ENCODE measurements at places on chromosomes 4 and X.

DNA sequence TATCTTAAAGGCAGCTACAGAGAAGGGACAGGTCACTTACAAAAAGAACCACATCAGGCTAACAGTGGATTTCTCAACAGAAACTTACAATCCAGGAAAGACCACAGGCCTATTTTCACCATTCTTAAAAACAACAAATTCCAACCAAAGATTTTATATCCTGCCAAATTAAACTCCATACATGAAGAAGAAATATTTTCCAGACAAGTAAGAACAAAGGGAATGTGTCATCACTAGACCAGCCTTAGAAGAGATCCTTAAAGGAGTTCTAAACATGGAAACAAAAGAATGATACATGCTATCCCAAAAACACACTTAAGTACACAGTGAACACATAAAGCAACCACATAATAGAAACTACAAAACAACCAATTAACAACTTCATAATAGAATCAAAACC, 105.6 kb downstream of the ANXA10 start:
- no peak for DNase-seq

- no peak for DNase-seq
Measured at GRCh38 chrX:105781804-105782203, 40.5 kb upstream of the NRK start.

- DNase-seq = peak; percentile 15
Measured at GRCh38 chr4:21469438-21470300, 478.9 kb downstream of the KCNIP4 start.

DNA sequence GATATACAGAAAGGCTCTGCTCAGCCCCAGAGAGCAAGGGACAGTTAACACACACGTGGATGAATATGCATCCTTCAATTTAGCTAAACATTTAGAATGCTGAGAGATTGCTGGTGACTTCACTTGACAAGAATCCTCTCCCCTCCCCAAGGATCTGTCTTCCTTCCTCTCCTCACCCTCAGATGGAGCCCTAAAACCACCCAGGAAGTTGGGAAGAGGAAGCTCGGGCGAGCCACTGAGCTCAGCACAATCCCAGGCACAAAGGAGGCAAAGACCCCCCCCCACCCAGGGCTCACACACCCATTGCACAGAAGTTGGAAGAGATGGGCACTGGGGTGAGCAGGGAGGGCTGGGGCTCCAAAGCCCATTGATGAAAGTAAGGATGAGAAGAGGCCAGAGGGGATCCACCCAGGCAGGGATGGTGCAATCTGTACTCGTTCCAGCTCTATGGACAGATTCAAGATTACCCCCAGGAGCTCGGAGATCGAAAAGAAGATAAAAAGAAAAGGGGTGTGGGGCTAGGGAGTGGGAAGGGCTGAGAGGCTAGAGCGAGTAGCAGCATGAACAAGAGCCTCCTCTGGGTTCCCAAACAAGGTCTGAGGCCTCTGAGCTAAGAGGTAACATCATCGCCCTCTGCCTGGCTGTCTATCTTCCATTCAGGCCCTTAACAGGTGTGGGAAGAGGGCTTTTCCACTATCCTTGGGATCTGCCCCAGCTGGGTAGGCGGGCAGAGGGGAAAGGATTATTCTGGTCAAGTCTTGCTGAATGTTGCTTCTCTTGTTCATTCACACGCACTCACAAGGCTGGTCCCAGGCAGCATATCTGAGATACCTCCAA, 1.2 kb downstream of the TFE3 start:
- DNase-seq = peak; percentile 60

DNA sequence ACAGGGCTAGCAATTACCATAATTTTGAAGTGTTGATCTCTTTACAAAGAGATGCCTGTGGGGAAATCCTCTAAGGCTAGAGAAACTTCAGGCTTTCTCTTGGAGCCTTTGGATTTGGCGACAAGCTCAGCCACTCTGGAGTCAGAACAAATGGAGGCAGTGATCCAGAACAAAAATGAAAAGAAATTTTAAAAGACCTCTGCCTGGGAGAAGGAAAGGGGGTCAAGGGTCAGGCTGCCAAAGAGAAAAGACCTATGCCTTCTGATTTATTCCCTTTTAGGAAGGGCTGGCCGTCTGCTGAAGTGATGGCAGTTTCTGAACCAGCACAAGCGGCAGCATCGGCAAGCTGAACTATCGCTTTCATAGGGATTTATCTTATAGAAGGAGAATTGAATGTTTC, 140.8 kb upstream of the SFRP2 start:
- DNase-seq = no peak

GRCh38 chrX:104325213-104325585, 70.5 kb upstream of the ESX1 start:
- DNase-seq = peak; percentile 74

- DNase-seq = peak; percentile 65
Measured at GRCh38 chr4:100086766-100087431, 103.4 kb downstream of the DDIT4L start.

GRCh38 chr4:122458625-122459024, 2.1 kb upstream of the IL2 start:
- DNase-seq = peak; percentile 73

DNA sequence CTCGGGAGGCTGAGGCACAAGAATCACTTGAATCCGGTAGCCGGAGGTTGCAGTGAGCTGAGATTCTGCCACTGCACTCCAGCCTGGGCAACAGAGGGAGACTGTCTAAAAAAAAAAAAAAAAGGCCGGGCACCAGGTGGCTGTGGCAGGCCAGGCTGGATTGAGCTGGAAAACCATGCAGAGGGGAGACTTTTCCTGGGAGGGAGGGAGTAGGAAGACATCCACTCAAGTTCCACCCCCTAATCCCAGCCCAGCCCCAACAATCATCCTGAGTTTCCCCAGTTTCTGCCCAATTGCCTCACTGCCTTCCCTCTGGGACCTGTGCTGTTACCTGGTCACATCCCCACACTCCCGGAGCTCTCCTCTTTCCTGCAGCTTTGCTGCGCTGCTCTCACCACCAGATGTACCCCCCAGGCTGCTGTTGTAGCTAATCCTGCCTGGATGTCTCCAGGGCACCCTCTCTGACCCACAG, 9.0 kb upstream of the TSPYL2 start:
- DNase-seq = no peak

GRCh38 chr4:122798101-122798500, 28.5 kb upstream of the FGF2 start:
- no peak for DNase-seq

- DNase-seq = no peak
Measured at GRCh38 chr4:18057821-18058533, 36.4 kb upstream of the LCORL start.

DNA sequence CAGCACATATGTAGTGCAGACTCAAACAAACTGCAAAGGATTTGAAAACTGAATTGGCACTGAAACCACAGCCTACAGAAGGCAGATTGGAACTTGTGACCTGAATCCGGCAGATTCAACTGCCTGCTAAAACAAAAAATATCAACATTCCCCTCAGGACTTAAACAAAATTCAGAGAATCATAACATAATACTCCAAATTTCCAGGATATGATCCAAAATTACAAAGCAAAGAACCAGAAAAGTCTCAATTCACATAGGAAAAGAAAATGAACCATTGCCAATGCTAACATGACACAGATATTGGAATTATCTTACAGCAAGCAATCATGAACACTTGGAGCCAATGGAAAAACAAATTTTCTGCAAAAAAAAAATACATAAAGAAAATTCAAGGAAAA, 250.4 kb downstream of the PRDM5 start:
- no peak for DNase-seq

DNA sequence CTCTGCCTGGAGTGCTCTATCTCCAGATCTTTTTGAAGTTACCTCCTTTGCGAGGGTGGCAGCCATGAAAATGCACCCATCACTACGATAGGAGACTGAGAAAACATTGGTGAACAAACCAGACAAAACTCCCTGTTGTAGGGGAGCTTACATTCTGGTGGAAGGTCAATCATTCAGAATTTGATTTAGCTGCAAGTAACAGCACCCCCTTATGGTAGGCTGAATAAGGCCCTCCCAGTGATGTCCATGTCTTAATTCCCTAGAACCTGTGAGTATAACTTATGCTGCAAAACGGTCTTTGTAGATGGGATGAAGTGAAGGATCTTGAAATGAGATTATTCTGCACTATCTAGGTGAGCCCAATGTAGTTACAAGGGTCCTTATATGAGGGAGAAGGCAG, 5.6 kb upstream of the TEC start:
- DNase-seq = peak; percentile 55

- no peak for DNase-seq
Measured at GRCh38 chrX:111759686-111760085, 78.7 kb downstream of the ALG13 start.

DNA sequence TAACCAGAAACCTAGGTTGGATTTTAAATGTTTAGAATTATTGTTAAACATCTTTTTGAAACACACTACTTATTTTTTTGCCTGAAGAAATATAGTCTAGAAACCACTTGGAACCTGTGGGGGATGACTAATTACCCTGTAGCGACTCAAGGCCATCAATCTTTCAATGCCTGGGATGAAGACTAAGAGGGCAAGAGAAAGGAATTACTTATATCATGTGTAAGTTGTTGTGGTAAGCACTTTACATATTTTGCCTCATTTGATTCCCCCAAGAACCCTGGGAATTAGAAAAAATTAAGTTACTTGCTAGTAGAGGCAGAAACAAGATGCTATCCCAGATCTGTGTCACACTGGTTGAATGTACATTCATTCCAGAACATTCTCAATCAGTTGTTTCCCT, 170.9 kb upstream of the GRIA3 start:
- no peak for DNase-seq

- DNase-seq = no peak
Measured at GRCh38 chr4:158824425-158825274, 55.8 kb downstream of the FNIP2 start.

- DNase-seq = peak; percentile 34
Measured at GRCh38 chr4:112817933-112818593, 181.1 kb downstream of the LARP7 start.

DNA sequence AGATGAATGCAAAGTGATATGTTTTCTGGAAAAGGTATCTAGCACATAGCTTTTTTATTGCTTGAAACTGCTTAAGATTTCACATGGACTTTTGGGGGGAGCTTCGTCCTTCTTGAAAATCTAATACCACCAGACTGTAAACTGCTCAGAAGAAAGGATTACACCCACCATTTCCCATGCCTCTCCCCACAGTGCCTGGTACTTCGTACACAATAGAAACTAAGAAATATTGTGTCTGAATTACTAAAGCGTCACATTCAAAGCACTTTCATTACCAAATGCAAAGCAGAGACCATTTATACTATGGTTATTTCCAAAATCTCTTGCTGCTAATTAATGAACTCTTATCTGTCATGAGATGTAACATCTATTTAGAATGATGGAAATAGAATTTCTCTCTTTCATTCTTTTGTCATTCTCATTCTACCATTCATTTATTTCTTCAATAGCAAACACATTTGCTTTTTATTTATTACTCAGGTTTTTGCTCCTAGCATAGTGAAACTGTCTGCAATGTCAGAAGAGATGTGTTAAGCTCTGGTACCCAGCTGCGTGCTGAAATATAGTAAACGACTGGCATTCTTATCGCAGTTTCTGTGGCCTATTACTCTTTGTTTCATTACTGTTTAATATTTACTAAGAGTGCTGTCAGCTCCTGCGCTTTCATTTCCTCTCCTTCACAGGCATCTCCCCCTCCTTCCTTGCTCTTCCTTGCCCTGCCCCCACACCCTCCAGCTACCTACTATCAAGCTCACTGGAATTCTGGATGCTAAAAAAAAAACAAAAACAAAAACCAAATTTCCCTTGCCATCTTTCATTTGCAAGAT, 51.4 kb upstream of the RAPGEF2 start:
- DNase-seq = no peak

- peak; percentile 1 for DNase-seq
Measured at GRCh38 chr4:74314944-74315343, 6.7 kb downstream of the EPGN start.

DNA sequence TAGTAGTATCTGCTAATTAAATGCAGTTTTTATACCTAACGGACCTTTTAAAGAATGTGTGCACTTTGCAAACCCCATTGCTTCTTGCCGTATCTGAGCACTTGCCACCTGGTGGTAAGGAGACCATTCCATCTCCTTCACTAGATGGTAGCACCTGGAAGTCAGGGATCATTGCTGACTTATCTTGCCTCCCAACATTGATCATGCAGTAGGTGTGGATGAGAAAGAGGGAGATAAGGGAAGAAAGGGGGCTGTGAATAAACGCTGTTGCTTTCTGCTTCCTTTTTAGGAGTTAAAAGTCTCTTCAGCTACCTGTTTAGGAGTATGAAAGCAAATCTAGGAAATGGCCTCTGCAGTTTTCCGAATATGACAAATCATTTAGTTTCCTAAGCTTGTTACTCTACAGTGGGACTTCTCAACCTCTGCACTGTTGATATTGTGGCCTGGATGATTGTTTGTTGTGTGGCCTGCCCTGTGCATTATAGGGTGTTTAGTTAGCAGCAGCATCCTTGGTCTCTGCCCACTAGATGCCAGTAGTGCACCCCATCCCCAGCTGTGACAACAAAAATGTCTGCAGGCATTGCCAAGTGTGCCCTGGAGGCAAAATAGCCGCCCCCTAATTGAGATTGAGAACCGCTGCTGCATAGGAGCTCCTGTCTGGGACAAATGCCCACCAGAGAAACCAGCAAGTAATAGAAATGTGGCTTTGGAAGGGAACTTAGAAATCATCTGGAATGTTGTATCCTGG, 38.8 kb downstream of the GAB1 start:
- DNase-seq = peak; percentile 55

DNA sequence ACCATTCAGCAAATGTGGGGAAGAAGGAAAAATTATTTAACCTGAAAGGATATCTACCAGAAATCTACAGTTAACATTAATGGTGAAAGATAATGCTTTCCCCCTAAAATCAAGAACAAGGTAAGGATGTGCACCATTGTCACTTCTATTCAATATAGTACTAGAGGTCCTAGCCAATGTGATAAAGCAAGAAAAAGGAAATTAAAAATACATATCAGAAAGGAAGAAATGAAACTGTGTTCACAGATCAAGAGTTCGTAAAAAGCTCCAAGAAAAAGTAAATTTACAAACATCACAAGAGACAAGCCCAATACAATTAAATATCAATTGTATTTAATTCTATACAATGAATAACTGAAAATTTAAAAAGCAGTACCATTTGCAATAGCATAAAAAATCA, 57.6 kb downstream of the CNOT6L start:
- DNase-seq = no peak

DNA sequence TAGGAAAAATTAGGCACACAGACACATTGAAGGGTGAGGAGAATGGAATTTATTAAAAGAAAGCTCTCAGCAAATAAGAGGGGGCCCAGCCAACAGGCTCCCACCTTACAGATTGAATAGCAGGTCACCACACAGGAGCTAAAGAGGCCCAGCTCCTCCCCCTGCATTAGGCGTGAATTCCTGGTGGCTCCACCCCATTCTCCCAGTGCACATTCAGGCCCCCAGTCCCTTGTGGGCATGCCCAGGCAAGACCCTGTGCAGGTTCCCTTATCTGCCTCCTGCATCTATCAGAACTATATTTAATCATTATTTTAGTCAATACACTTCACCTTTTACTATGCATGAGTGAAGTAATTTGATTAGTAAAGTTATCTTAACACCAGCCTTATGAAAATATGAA, 856.3 kb upstream of the NDST4 start:
- DNase-seq = no peak

- DNase-seq = peak; percentile 4
Measured at GRCh38 chr4:27398631-27399310, 538.1 kb downstream of the STIM2 start.
